ENCODE measurements at places on chromosomes 1 and 21. TPM values are rescaled to one million over a fixed set of nuclear protein-coding genes. Genes with fewer than 3 reads are reported as not detected.

EFCAB14 gene
- total RNA-seq: 59.0 TPM

CR1L gene
- not detected for total RNA-seq

ALPL gene
- total RNA-seq: 10.2 TPM

GRCh38 chr1:43666608-43667007, 16.7 kb downstream of the KDM4A start:
- DNase-seq: no peak

GRCh38 chr1:220680085-220680687, 10.0 kb upstream of the C1orf115 start:
- no peak for DNase-seq

GRCh38 chr1:15803380-15803779, 4.1 kb downstream of the UQCRHL start:
- no peak for DNase-seq

GUCA2B gene
- total RNA-seq: not detected

DNA sequence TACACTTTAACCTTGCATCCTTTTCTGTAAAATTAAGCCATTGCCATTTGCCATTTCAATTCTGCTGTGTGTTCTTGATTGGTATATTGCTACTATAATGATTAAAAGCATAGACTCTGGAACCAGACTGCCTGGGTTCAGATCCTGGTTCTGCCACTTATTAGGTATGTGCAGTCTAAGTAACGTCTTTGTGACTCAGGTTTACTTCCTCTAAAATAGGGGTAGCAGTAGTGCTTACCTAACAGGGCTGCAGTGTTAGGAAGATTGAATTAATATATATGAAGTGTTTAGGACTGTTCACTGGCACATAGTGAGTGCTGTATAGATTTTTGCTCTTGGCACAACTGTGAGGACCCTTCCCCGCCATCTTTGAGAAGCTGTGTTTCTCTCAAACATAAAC, 4.4 kb downstream of the CDC42 start:
- DNase-seq: no peak

- DNase-seq: peak; percentile 20
Observed at GRCh38 chr1:57422271-57423134, 1.4 kb downstream of the DAB1 start.

DNA sequence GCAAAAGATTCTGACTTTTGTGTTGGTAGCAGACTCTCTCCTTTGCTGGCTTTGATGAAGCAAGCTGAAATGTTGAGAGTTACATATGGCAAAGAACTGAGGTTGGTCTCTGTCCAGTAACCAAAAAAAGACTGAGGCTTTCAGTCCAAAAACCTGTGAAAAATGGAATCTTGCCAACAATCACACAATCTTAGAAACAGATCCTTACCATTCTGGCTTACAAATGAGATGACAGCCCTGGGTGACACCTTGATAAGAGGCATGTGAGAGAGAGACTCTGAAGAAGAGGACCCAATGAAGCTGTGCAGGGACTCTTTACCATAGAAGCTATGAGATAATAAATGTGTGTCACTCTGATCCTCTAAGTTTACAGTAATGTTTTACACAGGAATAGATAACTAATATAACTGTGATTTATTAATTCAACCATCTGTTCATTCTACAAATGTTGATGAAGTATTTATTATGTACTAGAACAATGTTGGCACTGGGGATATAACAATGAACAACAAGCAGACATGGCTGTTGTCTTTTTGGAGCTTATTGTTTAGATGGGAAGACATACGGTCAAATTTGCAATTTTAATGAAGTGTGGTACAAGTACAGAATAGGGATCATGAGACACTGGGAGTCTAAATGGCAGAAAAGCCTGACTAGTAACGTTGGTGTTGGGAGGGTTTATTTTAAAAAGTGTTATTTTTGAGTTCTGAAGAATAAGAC, 251.0 kb downstream of the OLFM3 start:
- no peak for DNase-seq

DNA sequence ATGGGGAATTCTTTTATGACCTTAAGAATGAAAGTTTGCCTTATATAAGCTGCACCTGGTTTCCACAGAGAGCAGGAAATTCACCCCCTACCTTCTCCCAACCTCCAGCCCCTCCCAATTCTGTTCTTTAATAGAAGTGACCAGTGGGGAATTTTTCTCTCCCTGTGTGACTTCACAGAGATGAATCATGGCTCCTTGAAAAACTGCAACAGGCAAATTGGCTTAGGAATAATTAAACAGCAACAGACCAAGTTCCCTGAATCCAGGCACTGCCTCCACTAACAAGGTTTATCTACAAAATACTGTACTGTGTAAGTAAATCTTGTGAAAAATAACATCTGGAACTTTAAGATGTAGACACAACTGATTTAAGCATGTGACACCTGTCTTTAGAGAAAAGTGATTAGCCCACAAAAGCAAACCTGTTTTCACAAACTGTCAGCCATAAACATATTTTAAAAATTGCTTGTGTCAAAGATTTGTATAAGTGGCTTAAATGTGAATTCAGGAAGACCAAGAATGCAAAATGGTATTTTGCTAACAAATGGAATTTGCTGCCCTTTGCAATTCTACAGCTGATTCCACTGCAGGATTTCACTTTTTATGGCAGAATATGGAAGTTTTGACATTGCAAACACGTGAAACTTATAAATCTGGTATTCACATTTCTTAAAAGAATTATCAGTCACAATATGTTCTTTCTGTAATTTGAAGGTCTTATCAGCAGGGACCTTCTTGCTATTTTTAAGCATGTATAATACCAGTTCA, 54.0 kb downstream of the ALG14 start:
- DNase-seq: no peak

DNA sequence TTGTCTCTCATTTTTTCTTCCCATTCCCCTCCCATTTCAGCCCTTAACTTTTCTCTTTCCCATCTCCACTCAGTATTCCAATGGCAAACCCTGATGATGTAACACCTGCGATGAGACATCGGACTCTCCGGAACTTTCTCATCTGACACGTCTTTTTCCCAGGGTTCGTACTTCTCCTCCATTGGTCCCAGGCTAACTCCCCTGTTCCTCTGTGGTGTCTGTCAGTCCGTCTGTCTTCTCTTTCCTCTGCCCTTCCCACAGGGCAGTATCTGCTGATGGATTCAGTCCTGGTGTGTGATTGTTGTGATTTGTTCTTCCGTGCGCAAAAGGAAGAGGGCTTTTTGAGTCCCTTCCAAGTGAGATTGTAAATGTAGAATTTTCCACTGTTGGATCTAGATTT, 27.7 kb downstream of the VANGL2 start:
- DNase-seq: no peak

SPRR1A gene
- not detected for total RNA-seq

DNA sequence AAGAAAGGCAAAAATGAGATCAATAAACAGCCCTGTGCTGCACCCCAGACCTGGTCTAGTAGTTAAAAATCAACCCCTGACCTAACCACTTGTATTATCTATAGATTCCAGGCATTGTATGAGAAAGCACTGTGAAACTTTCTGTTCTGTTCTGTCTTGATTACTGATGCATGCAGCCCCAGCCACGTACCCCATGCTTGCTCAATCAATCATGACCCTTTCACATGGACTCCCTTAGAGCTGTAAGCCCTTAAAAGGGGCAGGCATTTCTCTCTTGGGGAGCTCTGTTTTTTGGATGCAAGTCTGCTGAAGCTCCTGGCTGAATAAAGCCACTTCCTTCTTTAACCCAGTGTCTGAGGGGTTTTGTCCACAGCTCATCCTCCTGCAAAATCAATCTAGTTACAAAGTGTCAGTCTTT, 24.2 kb upstream of the CD34 start:
- no peak for DNase-seq

GRCh38 chr1:226882187-226882586, 11.8 kb downstream of the PSEN2 start:
- DNase-seq: no peak

TAF1A gene
- total RNA-seq: 2.5 TPM

FAM78B gene
- 4.5 TPM for total RNA-seq

GRCh38 chr1:182724215-182724614, 39.8 kb upstream of the RGS8 start:
- DNase-seq: no peak

DNA sequence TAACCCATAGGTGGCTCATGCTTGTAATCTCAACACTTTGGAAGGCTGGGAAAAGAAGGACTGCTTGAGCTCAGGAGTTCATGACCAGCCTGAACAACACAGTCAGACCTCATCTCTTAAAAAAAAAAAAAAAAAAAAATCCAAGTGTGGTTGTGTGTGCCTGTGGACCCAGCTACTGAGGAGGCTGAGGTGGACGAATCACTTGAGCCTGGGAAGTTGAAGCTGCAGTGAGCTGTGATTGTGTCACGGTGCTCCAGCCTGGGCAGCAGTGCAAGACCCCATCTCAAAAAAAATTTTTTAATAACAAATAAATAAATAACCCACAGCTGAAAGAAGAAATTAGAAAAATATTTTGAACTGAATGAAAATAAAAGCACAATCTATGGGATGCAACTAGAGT, 13.8 kb downstream of the INTS7 start:
- DNase-seq: no peak

DNA sequence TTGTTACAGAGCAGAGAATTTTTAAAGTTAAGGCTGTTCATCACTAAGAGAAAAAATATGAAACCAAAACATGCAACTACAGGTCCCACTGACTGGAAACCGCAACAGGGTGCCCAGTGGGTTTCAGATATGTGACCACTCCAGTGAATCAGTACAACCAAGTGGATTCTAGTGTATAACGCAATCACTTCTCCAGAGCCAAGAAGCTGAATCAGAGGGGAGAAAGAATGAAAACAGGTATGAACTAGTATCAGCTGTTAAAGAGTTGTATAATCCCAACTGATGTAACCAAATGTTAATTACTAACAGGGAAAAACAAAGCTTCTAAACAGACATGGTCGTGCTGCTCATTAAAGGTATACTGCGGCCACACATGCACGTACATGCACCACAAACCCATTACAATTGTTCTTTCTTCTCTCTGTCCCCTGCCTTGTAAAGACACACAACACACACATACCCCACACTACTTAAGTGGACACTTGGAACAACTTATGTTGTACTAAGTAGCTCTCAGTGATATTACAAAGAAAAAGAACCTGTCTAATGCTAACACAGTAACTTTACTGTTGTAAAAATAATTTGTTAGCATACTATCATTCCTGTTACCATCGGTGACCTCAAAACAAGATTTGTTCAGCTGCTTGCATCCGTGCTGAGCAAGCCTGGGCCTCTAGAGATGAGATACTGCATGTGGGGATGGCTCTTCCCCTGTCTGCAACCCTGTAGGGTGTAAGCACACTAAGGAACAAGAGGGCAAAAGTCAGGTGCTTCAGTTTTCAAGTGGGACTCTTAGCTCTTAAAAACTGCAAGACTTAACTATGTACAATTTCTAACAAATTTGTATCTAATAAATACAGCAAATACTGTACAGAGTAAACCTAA, 74.2 kb downstream of the PTPN14 start:
- no peak for DNase-seq

DNA sequence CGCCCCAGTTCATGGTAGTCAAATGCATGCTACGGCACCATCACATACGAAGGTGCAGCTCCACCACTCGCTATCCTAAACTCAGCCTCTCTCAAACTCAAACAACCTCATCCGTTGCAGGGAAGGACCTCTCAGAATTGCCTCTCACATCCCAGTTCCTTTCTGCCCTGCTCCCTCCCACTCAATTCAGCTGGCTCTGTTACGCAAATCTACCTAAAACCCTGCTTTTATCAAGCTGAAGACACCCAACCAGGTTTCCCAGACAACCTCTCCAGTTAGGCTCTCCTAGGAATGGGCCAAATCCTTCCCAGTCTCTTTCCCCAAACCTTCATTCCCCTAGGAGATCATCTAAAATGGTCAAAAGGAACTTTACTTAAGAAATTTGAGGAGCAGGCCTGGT, 62.9 kb downstream of the CLSTN1 start:
- DNase-seq: no peak

DYNLT5 gene
- 3.1 TPM for total RNA-seq

GRCh38 chr1:17168091-17168876, 36.6 kb upstream of the PADI1 start:
- no peak for DNase-seq

GRCh38 chr21:40531431-40532110, 315.4 kb downstream of the DSCAM start:
- no peak for DNase-seq

- DNase-seq: no peak
Observed at GRCh38 chr1:231134624-231135023, 27.2 kb upstream of the TRIM67 start.

GRCh38 chr1:68347415-68347814, 102.3 kb downstream of the RPE65 start:
- DNase-seq: peak; percentile 23

- no peak for DNase-seq
Observed at GRCh38 chr1:100969327-100969726, 56.3 kb downstream of the DPH5 start.

All from left ventricle myocardium inferior (tissue), 1 donor.